Fibroblast of the aortic adventitia (primary cell): ENCODE measurements at places on chromosomes 7 and 10.

DNA sequence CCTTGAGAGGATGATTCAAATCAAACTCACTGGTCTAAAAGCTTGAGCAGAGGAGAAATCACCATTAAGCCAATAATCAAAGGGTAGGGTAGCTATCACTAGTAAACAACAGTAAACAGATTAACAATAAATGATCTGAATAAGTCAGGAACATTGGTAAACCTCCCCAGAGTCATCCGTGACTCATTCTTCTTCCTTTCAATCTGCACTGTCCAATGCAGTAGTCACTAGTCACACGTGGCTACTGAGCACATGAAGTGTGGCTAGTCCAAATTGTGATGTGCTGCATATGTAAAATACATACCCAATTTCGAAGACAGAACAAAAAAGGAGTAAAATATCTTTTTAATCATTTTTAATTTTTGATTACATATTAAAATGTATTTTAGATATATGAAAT, 64.0 kb downstream of the ERCC6 start:
- DNase-seq = no peak

GRCh38 chr10:114823077-114823463, 1.5 kb downstream of the FHIP2A start:
- no peak for DNase-seq

DNA sequence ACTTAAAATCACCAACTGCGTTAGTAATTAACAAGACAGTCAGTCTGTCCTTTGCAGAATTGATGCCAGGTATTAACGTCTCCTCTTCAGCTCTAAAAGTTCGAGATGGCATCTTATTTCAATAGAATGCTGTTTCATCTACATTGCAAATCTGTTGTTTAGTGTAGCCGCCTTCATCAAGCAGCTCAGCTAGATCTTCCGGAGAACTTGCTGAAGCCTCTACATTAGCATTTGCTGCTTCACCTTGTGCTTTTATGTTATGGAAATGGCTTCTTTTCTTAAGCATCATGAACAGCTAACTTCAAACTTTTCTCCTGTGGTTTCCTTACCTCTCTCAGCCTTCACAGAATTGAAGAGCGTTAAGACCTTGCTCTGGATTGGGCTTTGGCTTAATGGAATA, 95.5 kb upstream of the FAM20C start:
- no peak for DNase-seq

DNA sequence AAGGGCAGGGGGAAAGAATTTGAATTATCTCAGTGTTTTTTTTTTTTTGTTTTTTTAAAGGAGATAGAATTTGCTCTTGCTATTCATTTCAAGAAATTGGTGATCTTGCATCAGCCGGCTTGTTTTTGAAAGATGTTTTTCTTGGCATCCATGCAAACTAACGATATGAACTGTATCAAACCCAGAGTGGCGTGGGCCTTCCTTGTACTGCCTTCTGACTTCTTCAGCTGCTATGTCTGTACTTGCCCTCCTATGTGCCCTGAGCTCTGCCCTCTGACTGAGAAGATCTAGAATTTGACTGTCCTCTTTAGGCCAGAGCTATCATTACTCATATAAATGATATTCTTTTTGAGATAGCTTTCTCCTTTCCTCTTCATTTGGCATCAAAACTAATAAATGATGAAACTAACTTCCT, 183.1 kb downstream of the EXOC4 start:
- peak; percentile 96 for DNase-seq

- no peak for DNase-seq
Observed at GRCh38 chr7:29844559-29844958, 38.3 kb downstream of the WIPF3 start.

DNA sequence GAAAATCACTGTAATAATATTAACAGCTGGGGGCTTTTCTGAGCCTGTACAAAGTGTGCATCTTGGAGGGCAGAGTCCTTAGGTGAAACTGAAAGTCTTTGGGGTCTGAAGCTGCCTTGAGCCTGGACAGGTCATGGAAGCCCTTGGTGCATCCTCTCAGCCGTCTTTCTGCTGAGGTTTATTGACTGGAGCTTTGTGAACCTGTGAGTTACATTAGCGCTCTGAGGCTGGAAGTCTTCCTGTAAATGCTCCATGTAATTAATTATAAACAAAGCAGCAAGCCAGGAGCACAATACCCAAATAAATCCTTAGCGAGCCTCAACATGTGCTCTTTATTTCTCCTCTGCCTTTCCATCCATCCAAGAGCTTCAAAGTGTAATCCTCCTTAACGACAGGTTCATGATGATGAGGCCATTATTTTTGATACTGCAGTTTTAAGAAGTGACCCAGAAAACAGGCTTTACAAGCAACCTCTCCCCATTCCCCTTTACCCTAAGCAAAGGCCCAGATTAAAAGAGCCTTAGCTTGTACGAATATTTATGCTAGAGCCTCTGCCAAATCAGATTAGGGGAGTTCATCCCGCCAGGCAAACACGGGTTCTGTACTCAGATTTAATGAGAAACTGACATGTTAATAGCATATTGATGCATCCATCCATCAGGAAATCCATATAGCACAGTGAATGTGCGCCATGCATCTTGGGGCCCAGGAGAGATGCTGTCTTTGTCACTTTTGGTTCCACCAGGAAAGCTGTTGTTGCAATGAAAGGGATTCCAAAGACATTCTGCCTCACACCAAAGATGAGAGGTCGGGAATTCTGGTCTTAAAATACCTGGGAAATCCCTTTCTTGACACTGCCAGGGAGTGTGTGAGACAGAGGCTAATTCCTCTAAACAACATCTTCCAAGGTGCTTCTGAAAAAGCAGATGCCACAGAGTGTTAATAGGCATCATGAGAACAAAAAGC, 118.1 kb downstream of the ANLN start:
- no peak for DNase-seq

GRCh38 chr10:22478555-22479334, 133.4 kb downstream of the SPAG6 start:
- DNase-seq = no peak

- DNase-seq = no peak
Observed at GRCh38 chr10:114025611-114026130, 18.0 kb upstream of the ADRB1 start.
